ENCODE measurements at places on chromosomes 6 and 20. TPM values are rescaled to one million over a fixed set of nuclear protein-coding genes. Genes with fewer than 3 reads are reported as not detected.

- DNase-seq: no peak
Measured at GRCh38 chr6:32610682-32611296, 21.1 kb upstream of the HLA-DRB1 start.

DNA sequence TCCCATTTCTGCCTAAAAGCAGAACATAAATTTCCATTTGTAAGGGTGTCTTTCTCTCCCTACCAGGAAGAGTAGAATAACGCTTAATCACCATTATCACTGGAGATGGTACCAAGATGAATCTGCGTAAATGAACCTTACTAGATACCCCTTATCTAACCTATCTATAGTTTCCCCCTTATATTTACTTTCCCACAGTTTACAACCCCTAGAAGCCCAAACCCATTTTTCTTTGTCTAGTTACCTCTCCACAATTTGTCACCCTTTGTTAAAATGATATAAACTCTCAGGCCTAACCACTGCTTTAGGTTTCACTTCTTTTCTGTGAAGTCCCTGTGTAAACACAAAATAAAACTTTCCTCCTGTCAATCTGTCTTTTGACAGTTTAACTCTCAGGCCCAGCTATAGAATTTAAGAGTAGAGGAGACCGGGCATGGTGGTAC, 45.5 kb downstream of the PCNA start:
- DNase-seq: no peak

- no peak for DNase-seq
Measured at GRCh38 chr6:94658929-94659328, 918.4 kb upstream of the MANEA start.

DNA sequence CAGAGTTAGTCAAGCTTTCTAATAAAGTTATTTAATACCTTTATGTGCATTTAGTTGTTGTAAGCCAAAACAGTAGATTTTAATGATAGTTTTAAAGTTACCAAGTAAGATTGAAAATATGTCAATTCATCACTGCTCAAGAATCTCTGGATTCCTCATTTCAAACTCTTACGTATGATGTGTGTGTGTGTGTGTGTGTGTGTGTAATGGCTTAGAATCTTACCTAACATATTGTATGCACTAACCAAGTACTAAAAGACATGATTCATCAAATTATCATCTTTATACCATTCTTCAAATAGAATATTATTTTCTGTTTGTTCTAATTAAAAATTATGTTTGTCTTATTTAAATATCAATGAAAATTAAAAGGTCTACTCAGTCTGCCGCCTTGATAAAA, 41.5 kb upstream of the ZNF337 start:
- DNase-seq: no peak

- DNase-seq: no peak
Measured at GRCh38 chr20:40410028-40410427, 279.0 kb downstream of the MAFB start.

The ZC3H12D gene
- total RNA-seq: 0.05 TPM

All from myocyte (in vitro differentiated cells).